Adipose tissue (tissue), 3 donors: ENCODE measurements at places on chromosomes 16 and 17. TPM values are rescaled to one million over a fixed set of nuclear protein-coding genes. Genes with fewer than 3 reads are reported as not detected.

KDM6B gene
- polyA plus RNA-seq = 44.6 TPM

CACNG3 gene
- polyA plus RNA-seq = not detected

VASN gene
- 33.9 TPM for polyA plus RNA-seq

C16orf54 gene
- 0.37 TPM for polyA plus RNA-seq
